Fibroblast of skin of back (primary cell): ENCODE measurements at places on chromosomes 2 and 18.
A peak's percentile ranks its signal among the peaks of the same experiment; 100 is the strongest.

- peak; percentile 52 for DNase-seq
These were observed 138.4 kb downstream of the OTX1 start for GRCh38 chr2:63189026-63189425.

DNA sequence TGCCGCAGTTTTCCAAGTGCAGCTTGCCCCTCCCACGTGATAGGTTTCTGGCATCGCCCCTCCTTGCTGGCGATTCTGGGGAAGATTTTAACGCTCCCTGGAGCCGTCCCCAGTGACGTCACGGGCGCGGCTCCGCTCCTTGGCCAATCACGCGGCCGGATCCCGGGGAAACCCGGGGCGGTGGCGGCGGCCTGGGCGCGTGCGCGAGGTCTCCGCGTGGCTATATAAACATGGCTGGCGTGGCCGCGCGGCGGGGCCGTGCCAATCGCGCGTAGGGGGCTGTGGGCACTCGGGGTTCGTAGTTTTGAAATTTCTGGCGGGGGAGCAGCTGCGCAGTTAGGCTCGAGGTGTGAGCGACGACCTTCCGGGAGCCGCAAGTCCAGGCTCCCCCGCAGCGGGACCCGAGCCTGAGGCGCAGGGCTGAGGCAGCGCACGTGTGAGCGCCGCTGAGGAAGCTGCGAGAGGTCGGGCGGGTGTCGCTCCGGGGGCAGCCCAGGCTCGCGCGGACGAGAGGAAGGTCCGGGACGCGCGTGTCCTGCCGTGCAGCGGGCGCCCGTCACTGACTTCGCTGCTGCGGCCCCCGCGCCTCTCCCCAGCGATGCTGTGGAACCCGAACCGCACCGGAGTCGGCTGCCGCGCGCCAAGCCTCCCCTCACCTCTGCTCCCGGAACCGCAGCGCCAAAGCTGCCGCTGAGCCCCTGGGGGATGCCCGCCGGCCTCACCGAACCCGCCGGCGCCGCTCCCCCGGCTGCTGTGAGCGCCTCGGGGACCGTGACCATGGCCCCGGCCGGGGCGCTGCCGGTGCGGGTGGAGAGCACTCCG, at the start of gene TAF4B:
Gene TAF4B, plus strand, starts transcription at position 217 of the 822 bp plus-strand sequence. Its CDS starts 489 bp downstream, at position 706.
- peak; percentile 89 for DNase-seq

GRCh38 chr18:52140986-52141385, 199.0 kb upstream of the DCC start:
- DNase-seq, result no peak

GRCh38 chr2:152440049-152440448, 105.1 kb downstream of the FMNL2 start:
- DNase-seq, result no peak

- no peak for DNase-seq
These were observed 7.2 kb upstream of the SALL3 start for GRCh38 chr18:78972385-78972918.

DNA sequence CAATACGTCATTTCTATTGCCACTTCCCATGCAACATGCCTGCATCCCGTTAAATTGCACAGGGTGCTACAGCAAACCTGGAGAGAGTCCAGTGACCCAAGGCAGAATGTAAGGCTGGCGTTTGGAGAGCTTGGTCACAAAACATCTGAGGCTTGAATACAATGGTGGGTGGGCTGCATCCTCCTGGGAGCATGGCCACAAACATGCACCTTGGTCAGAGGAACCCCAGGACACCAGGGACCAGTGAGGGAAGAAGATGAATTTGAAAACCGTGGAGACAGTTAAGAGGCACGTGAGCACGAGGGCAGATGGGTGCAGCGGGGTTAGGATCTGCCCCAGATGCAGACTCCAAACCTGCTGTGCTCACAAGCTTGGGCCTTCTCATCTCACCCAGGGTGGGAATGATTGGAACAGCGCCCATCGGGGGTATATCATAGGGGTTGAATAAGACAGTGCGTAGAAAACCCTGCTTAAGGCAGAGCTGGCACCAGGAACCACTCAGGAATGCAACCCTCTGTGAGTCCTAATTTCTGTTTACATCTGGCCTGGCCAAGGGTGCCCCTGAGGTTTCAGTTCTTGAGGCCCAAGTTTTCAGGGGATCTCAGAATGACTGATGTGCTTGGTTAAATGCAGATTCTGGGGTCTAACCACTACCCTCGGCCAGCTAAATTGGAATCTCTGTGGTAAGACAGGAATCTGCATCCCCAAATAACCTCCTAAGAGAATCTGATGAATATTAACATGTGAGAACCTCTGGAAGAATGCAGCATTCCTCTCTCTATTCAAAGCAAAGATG, 97.2 kb downstream of the ARL4C start:
- peak; percentile 64 for DNase-seq

DNA sequence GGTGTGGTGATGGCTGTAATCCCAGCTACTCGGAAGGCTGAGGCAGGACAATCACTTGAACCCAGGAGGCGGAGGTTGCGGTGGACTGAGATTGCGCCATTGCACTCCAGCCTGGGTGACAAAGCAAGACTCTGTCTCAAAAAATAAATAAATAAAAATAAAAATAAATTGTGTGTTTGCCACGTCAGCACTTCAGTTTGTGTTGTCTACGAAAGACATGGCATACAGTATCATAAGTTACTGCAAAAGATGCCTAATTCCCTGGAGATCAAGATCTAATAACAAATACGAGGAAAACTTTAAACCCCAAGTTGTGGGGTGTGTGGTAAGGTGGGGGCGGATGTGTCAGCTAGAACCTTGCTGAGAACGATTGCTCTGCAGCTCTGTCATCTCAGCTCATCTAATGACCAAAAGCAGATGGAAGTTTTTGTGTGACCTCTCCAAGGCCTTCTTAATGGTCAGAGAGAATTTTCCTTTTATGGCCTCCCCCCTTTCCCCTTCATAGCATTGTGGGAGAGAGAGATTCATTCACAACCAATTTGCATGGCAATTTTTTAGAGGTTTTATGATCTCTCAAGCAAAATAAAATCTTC, 11.3 kb downstream of the NPAS2 start:
- DNase-seq, result no peak

DNA sequence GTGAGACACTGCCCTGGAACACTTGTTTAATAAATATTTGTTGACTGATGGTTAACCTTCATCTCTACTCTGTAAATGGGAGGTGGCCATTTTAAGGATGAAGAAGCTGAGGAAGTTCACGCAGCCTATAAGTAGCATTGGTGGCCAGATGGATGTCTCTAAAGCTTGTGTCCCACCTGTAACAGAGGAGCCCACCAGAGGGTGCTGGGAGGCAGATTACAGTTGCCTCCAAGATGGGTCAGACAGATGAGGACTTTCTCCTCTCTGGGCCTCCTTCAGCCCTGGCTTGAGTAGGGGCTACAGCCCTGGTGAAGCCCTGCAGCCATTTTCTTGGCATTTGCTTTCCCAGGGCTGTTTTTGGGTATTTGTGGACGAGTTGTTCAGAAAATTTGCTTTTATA, 45.0 kb upstream of the MCFD2 start:
- DNase-seq, result no peak

DNA sequence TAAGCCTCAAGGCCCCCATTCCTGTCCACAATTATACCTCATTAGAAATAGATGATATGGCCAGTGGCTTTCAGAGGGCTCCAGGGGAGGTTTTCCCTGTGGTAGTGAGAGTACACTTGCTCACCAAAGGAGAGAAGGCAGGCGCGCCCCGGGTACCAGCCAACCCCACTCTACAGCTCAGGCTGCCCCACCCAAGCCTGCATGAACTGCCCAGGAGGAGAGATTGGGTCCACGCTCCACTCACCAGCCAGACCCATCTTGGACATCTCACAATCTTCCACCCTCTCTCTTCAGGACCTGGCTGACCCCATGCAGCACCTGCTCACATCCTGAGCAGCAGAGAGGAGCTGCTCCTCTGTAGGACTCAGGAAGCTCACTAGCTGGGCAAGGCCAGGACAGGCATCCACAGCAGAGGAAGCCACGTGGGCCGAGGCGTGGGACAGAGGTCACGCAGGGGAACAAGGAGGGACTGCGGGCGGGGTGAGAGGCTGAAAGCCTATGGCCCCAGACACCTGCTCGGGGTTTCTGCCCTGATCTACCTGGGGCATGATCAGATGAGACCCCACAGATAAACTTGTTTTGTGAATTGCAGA, 53.9 kb upstream of the GLI2 start:
- DNase-seq, result no peak

- peak; percentile 68 for DNase-seq
These were observed 64.0 kb downstream of the MBP start for GRCh38 chr18:77068321-77069312.

DNA sequence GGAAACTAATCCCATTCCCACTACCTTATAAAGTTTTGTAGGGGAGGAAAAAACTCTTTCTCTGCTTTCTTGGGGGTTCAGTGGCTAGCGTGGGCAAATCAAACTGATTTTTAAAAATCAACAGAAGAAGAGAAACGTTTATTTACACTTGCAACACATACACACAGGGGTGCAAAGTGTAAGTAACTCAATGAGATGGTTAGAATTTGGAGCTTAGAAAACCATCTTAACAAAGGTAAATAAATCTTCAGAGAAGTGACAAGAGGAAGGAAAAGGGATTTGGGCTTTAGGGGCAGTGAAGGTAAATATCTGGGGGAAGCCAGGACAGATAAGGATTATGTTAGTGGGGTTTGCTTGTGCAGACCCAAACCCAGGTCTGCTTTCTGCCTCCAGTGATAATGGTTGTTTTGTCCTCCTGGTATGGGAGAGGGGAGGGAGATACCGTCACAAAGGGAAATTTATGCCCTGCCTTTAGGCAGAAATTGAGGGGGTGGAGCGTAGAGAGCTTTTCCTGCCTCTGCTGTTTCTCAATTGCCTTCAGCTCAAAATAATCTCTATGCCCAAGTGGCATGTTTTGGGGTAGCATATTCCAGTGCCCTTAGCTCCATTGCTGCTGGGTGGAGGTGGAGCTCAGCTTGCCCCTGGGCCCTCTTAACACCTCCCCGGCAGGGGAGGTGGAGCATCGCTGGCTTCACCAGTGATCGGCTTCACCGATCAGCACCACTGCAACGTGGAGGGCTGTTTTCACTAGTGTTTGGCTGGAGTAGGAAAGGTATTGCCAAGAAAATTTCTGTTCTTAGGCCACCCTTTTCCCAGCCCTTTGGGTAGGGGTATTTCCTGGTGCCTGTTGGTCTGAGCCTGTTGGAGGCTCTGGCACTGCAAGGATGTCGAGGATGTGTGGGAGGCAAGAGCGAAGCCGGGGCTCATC, 92.2 kb downstream of the TEX51 start:
- DNase-seq, result no peak

- DNase-seq, result peak; percentile 90
These were observed 210.7 kb downstream of the KLHL29 start for GRCh38 chr2:23595601-23596251.

- DNase-seq, result no peak
These were observed 167.7 kb downstream of the VAPA start for GRCh38 chr18:10081492-10081891.

DNA sequence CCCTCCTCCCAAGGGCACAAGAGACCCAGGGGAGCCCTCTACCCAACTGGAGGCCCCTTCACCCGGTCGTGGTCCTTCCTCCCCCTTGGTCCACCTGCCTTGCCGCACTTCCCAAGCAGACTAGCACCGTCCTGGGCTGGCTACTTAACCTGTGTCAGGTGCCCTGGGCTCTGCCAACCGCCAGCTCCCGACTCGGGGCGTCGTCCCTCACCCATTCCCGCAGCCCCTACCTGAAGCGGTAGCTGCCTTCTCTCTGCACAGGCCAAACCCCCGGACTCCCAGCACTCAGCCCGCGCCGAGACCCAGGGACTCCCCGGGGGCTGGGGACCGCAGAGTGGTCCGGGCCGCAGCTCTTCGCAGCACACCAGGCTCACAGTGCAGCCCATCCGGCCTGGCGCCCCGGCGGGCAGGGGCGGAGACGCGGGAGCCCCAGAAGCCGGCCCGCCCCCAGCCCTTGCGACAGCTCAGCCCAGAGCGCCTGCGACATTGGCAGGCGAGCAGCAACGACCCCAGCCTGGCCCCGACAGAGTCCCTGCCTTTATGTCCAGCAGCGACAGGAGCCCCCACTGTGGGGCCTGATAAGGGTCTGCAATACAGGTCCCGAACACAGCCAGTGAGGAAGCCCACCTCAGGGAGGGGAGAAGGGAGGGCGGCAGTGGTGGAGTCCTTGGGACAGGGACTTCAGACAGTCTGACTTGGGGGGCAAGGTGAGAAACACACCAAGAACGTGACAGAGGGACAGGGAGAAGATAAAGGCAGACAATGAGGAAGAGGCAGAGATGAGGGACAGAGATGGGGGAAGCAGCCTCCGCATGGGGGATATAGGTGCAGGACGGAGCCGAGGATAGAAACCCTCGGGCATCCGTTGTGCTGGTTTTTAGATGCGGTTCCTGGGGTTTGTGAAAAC, 31.0 kb upstream of the TNS1 start:
- DNase-seq, result no peak

DNA sequence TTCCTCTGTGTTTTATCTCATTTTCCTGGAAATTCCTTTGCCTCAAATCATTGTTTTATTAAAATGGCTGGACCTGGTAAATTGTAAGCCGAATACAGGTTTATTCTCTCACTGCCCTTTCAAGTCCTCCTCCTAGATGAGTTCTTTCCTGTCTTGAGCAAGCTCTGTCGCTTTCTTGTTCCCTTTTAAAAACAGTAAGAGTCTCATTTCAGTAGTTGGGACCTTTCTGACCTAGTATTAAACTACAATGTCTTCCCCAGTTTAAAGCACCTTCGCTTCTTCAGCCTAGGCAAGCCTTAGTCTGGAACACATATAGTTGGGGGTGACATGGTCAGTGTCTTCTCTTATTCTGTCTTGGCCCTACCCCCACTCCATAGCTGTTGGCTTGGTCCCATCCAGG, 40.9 kb upstream of the SP140L start:
- no peak for DNase-seq

DNA sequence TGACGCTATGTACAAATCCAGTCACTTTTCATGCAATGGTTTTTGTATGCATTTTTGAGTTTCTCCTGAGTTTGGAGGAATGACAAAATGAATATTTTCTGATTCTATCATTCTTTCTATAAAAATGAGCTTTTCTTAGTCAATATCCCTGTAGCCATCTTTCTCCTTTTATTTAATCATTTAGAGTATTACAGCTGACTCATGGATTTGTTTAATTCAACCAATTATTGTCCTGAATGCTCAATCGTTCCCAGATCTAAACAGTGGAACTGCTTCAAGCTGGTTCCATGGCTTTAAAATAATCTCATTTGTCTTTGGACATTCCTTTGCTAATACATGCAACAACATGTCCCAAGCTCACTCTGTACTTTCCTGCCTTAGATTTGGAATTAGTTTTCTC, 368.8 kb downstream of the ADCYAP1 start:
- no peak for DNase-seq
